ENCODE measurements at places on chromosomes 6 and 20.

DNA sequence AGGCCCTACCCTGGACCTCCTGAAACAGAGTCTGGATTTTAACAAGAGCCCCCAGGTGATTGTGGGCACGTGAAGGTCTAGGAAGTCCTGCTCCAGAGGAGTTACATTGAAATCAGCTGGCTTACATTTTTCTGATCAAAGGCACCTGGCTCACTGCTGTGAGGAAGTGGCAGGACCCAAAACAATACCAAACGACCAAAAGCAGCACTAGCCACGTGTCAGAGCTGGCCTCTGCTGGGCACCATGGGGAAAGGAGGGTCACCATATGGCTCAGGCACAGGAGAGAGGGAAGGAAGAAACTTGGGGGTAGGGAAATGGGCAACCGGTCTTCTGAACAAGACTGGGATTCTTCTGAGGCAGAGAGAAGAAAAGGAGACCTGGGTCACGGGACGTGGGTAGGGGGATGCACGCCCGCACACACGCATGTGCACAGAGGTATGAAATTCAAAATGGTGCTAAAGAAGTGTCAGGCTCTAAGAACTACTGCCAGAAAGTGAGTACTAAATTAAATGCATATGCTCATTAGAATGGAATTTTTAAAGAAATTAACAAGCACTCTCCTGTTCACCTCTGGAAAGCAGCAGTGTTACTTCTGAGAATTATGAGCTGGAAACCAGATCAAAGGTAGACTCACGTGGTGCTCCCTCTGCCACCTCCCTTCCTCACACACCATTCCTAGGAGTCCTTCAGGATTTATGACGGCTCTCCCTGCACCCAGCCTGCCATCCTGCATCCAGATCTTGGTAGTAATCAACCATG, 113.6 kb downstream of the TRERF1 start:
- no peak overlapping the region for H3K4me3 ChIP-seq
- no peak for DNase-seq
- H3K4me1 ChIP-seq, result no peaks in the 10 kb centered on the region
- no peaks in the 10 kb centered on the region for H3K27me3 ChIP-seq

DNA sequence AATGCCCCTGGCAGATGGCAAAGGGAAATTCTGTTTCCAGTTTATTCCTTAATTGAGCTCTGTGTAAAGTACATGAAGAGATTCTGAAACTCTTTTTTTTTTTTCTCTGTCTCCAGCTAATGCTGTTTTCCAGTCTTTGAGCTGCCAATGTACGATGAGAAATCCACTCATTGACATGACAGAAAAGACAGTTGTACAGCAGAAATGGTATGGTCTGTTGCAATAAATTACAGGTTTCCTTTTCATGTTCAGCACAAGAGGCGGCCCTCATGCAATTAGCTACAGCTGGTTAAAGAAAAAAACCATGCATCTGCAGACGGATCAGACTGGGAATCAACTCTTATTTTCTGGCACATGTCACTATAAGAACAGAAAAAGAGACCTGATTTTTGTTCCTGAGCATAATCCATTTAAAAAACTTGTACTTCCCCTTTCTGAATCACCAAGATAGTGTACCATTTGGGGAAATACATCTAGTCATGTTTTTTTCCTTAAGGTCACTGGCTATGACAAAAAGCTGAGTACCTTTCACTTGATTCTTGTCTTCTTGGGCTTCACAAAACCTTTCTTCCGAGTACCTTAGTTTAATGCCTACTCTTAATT, 289.8 kb upstream of the PREP start:
- no peaks in the 10 kb centered on the region for H3K36me3 ChIP-seq
- no peak for DNase-seq
- H3K4me1 ChIP-seq, result no peaks in the 10 kb centered on the region
- no peak overlapping the region for H3K4me3 ChIP-seq
- H3K27ac ChIP-seq, result no peak overlapping the region
- no peaks in the 10 kb centered on the region for H3K27me3 ChIP-seq

DNA sequence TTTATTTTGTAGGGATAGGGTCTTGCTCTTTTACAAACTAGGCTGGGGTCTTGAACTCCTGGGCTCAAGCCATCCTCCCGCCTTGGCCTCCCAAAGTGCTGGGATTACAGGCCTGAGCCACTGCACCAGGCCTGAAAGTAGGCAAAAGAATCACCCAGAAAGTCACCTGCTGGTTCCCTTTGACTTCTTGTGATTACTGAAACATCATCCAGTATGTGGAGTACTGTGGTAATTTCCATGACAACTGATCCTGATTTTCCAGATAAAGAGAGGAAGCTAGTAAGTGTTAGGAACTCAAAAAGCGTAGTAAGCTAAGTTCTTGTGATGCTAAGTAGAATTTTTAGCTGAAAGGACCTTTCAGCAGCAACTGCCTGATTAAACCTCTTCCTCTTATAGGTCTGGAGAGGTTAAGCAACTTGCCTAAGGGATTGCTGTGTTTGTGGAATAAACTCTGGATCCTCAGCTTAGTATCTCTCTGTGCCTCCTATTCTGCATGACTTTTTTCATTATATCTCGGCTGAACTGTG, 16.8 kb downstream of the RALY start:
- no peak for DNase-seq
- H3K27ac ChIP-seq, result no peak overlapping the region
- peaks cover 29% of the 10 kb centered on the region for H3K4me1 ChIP-seq
- no peaks in the 10 kb centered on the region for H3K27me3 ChIP-seq

GRCh38 chr6:111642463-111643158, 36.9 kb upstream of the TRAF3IP2 start:
- no peaks in the 10 kb centered on the region for H3K36me3 ChIP-seq
- no peaks in the 10 kb centered on the region for H3K27me3 ChIP-seq
- H3K27ac ChIP-seq, result no peak overlapping the region
- no peak overlapping the region for H3K4me3 ChIP-seq

DNA sequence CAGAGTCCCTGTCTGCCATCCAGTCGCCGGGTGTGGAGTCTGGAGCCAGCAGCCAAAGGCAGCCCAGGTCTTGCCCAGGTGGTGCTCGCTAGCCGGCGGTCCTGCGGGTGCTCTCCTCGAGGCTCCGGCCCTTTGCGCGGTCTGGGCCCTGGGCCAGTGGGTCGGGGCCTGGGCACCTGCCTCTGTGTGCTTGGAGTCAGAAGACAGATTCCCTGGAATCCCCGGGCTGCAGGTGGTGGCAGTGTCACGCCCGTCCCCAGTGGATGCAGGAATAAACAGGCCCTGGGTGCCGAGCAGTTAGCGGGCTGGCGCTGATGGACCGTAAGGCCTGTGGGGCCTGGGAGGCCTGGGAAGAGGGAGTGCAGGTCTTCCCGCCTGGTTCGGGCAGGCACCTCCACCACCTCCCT, 5.3 kb downstream of the SS18L1 start:
- H3K36me3 ChIP-seq, result no peaks in the 10 kb centered on the region
- no peaks in the 10 kb centered on the region for H3K27me3 ChIP-seq
- H3K4me3 ChIP-seq, result no peak overlapping the region
- no peak for DNase-seq

GRCh38 chr20:44157061-44157460, 29.9 kb downstream of the JPH2 start:
- no peaks in the 10 kb centered on the region for H3K36me3 ChIP-seq
- no peak overlapping the region for H3K27ac ChIP-seq
- no peak overlapping the region for H3K4me3 ChIP-seq
- no peak for DNase-seq
- peaks cover 4% of the 10 kb centered on the region for H3K4me1 ChIP-seq

DNA sequence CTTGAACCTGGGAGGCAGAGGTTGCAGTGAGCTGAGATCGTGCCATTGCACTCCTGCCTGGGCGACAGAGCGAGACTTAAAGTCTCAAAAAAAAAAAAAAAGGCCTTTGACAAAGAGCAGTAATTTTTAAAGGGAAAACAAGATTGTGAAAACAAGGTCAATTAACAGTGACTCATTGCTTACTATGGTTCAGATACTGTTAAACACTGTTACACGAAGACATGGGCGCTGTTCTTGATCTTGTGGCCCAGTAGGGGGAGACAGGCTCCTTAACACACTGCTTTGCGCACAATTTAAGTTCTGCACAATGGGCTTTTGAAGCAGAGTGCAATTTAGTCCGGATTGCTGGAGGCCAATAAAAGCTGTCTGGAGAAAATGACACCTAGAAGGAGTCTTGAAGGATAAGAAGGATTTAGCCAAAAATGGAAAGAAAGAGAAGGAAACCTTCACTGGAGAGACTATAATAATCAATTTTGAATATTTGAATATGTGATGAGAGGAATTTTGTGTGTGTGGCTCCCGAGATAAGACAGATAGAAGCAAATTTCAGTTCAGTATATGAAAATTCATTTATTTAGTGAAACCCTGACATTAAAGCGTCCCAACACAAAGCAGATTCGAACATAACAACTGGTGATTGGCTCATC, 6.0 kb upstream of the LATS1 start:
- no peaks in the 10 kb centered on the region for H3K4me1 ChIP-seq
- H3K27ac ChIP-seq, result no peak overlapping the region
- no peak overlapping the region for H3K4me3 ChIP-seq

- H3K4me1 ChIP-seq, result peaks cover 25% of the 10 kb centered on the region
- peaks cover 47% of the 10 kb centered on the region for H3K36me3 ChIP-seq
- no peak for DNase-seq
- no peaks in the 10 kb centered on the region for H3K27me3 ChIP-seq
- peak overlapping the region; percentile 14 for H3K4me3 ChIP-seq
These were observed 29.9 kb downstream of the EZR start for GRCh38 chr6:158789115-158789917.

GRCh38 chr6:134593887-134594286, 276.0 kb upstream of the SGK1 start:
- H3K27ac ChIP-seq, result no peak overlapping the region
- DNase-seq, result no peak

DNA sequence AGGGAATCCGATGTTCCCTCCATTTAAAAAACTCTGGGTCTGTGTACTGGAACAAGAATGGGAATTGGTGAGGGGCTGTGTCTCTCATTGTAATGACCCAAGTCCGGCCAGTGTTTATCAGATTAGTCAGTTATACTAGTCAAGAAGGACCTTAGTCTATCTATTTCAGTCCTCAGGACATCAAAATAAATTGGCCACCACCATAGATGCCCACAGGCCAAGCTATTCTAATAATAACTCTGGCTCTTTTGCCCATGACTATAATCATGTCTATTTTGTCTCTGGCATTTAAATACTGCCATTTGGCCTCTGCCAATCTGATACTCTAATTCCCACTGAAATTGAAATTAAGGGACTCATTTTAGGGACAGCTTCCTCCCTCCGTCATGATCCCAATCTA, 37.8 kb downstream of the ELOVL4 start:
- no peak overlapping the region for H3K4me3 ChIP-seq
- no peaks in the 10 kb centered on the region for H3K27me3 ChIP-seq
- H3K36me3 ChIP-seq, result no peaks in the 10 kb centered on the region
- no peaks in the 10 kb centered on the region for H3K4me1 ChIP-seq

DNA sequence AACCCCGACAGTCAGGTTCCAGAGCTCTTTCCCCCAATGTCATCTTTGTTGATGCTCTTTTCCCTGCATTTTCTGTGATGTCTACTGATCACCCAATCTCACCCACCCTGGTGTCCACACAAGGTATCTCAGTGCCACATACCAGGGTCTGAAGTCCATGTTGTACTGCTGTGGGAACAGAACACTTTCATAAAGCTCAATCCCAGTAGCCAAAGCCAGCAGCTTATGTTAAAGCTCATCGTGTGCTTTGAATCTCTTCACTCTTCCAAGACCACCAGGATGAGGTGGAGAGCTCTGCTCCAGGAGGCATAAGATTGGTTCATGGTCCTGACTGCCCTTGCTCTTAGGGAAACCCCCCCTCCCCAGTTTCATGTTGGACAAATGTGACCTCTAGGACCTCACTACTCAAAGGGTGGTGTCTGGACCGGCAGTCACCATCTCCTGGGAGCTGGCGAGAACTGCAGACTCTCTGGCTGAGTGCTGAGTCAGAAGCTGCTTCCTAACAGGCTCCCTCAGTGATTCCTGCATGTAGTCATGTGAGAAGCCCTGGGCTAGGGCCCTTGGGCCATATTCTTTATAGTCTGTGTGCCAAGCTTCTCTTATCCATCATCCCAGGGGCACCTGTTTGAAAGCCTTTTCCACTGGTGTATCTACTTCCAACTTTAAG, 13.4 kb upstream of the CPNE5 start:
- H3K4me1 ChIP-seq, result no peaks in the 10 kb centered on the region
- no peak for DNase-seq
- no peak overlapping the region for H3K27ac ChIP-seq
- H3K4me3 ChIP-seq, result no peak overlapping the region
- peaks cover 30% of the 10 kb centered on the region for H3K36me3 ChIP-seq

DNA sequence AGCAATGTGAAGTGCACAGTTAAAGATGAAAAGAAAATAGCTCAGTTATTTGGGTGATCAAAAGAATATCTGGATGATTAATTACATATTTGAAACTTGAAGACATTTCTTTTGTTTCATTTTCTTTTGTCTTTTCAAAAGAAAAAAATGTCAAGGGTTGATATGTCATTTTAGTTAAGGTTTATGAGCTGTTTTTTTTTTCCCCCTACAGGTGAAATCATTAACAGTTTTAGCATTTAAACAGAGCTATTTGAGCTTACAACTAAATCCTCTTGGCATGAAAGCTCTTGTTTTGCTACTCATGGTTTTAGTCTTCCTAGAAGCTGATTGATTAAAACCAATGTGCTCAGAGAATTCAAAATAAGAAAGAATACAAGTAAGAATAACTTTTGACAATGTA, 887.3 kb downstream of the PHF3 start:
- no peak overlapping the region for H3K4me3 ChIP-seq
- H3K27ac ChIP-seq, result no peak overlapping the region
- no peak for DNase-seq
- no peaks in the 10 kb centered on the region for H3K4me1 ChIP-seq

GRCh38 chr20:16349523-16350260, 223.6 kb downstream of the KIF16B start:
- no peaks in the 10 kb centered on the region for H3K27me3 ChIP-seq
- H3K4me3 ChIP-seq, result no peak overlapping the region
- DNase-seq, result no peak
- no peaks in the 10 kb centered on the region for H3K4me1 ChIP-seq
- no peaks in the 10 kb centered on the region for H3K36me3 ChIP-seq

DNA sequence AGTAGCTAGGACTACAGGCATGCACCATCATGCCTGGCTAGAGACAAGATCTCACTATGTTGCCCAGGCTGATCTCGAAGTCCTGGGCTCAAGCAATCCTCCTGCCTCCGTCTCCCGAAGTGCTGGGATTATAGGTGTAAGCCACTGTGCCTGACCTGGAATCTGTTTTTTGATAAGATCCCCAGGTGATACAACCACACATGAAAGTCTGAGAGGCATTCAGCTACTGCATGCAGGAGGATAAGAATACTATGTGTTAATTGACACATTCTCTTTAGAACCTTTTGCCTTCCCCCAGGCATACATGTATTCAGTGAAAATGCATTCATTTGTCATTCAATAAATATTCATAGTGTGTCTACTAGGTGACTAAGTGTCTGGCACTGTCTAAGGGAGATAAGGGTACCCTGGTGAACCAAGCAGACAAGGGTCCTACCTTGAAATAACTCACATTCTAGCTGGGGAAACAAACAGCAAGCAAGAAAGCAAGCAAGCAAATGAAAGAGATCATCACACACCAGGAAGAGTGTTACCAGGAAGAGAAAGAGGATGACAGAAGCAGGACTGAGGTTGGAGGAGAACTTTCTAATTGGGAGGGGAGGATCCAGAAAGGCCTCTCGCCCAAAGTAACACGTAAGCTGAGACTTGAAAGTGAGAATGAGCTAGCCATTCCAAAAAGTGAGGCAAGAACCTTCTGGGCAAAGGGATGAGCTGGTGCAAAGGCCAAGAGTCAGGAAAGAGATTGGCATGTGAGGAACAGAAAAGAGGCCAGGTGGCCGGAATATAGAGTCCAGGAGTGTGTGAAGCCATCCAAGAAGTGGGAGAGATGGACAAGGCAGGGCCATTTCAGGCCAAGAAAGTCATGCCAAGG, 6.5 kb downstream of the GFOD1 start:
- no peak overlapping the region for H3K27ac ChIP-seq
- no peak overlapping the region for H3K4me3 ChIP-seq
- no peaks in the 10 kb centered on the region for H3K27me3 ChIP-seq
- no peaks in the 10 kb centered on the region for H3K36me3 ChIP-seq
